ENCODE measurements at places on chromosomes 7 and 10. TPM values are rescaled to one million over a fixed set of nuclear protein-coding genes. Genes with fewer than 3 reads are reported as not detected.

- DNase-seq, result no peak
Measured at GRCh38 chr7:10888861-10889260, 84.8 kb upstream of the PHF14 start.

- DNase-seq, result no peak
Measured at GRCh38 chr7:94250987-94251386, 143.7 kb upstream of the COL1A2 start.

GRCh38 chr7:81111781-81112540 lies 193.1 kb upstream of the SEMA3C start:
- peak; percentile 33 for DNase-seq

GRCh38 chr10:108184114-108184513 lies 1019.6 kb upstream of the SORCS1 start:
- no peak for DNase-seq

DNA sequence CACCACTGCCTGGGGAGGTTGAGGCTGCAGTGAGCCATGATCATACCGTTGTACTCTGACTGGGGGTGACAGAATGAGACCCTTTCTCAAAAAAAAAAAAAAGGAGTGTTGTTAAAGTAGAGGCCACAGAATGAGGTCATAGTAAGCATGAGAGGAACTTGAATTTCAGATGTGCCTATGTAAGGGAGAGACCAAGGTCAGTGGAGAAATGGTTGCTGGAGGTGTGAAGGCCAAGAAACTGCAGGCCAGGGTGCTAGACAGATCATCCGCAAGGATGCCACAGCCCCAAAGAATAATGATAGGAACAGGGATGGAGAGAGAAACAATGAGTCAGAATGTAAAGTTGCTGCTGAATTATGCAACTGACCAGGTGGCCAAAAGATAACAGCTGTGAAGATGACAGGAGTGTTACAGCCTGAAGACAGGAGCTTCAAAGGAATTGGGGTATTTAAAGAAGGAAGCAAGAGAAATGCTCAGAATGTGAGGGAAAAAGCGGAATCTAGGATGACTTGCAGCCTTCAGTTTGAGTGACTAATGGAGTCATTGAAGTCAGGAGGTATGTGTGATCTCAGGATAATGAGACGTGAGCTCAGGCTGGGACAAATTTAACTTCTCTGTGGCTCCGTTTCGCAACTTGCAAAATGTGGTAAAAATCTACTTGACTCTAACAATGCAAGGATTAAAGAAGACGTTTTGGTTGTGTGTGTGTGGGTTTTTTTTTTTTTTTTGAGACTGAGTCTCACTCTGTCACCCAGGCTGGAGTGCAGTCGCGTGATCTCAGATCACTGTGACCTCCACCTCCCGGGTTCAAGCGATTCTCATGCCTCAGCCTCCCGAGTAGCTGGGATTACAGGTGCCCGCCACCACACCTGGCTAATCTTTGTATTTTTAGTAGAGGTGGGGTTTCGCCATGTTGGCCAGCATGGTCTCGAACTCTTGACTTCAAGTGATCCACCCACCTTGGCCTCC lies 22.2 kb downstream of the TYW1B start:
- no peak for DNase-seq

PAPOLB gene
- not detected for total RNA-seq

DNA sequence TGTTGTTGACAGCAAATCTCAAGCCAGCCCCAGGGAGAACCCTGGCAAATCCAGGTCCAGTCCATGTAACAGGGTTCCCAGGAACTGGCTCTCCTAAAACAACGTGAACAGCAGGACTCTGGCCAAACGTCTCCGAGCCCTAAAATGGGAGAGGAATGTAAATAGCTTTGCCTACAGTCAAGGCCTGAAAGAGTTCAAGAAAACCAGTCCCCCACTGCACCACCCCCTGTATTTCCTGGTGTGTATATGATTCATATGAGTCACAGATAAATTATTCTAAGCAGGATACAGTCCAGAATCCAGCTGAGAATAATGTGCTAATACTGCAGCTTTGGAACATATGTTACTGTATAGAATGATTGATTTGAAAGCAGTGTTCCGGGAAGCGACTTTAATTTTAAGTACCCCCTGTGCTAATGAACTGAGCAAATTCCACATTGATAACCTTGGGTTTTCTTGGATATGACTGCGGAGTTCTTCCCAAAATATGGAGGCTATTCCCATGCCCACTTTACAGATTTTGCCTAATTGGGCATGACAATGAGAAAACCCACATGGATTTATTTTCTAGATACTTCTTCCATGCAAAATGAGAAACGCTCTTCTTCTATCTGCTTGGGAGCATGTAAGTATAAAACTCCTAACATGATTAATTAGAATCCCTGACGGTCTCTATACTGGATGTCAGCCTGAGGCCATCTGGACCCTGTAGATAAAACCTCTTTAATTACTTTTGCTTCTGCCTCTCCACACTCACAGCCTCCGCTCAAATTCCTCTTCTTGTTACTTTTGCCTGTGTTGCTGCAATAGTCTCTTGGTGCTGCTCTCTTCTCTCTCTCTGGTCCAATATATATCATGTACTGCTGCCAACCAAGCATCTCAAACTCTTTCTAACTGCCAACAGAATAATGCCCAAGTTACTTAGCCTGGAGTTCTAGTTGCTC lies 50.2 kb downstream of the LAMB4 start:
- DNase-seq, result peak; percentile 82

DNA sequence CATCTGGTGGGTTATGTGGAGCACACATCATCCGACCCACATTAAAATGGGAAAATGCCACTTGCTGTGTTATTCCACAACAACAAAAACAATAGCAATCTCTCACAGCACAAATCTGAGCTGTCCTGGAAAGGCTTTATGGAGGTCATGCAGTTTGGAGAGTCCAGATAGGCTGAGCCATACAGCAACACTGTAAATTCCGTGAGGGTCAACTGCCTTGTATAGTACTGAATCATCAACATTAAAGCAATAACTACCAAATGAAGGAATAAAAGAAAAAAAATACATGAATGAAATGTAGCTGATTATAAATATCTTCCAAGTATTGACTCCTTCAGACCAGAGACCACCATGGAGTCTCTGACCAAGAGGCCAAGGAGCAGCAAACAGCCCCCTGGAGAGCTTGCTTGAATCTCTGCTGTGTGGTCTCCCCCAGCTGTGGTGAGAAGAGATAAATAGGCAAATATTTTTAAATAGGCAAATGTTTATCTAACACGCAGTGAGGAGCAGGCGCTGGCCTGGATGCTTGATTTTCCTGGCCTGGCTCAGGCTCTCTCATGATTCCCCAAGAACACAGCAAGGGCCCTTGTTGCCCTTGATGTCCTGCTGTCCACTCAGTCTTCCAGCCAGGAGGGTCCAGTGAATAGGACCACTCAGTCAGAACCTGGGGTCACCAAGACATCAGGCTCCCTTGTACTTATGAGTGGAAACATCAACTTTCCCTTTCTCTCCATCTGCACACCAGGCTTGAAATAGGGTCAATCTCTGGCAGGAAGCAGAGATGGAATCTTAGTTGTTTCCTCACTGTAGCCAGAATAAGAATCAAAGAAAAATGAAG lies 1021.3 kb downstream of the XPNPEP1 start:
- DNase-seq, result no peak

- no peak for DNase-seq
Measured at GRCh38 chr10:95414844-95415485, 124.2 kb upstream of the PDLIM1 start.

GPR15LG gene
- total RNA-seq, result not detected

DNA sequence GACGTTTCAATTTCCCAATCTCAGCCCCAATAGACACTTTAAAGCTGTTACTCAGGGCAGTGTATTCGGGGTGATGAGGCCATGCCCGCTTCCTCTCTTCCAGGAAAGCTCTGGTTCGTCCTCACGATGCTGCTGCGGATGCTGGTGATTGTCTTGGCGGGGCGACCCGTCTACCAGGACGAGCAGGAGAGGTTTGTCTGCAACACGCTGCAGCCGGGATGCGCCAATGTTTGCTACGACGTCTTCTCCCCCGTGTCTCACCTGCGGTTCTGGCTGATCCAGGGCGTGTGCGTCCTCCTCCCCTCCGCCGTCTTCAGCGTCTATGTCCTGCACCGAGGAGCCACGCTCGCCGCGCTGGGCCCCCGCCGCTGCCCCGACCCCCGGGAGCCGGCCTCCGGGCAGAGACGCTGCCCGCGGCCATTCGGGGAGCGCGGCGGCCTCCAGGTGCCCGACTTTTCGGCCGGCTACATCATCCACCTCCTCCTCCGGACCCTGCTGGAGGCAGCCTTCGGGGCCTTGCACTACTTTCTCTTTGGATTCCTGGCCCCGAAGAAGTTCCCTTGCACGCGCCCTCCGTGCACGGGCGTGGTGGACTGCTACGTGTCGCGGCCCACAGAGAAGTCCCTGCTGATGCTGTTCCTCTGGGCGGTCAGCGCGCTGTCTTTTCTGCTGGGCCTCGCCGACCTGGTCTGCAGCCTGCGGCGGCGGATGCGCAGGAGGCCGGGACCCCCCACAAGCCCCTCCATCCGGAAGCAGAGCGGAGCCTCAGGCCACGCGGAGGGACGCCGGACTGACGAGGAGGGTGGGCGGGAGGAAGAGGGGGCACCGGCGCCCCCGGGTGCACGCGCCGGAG lies 2.6 kb downstream of the GJD4 start:
- DNase-seq, result no peak

PHF14 gene
- 41.2 TPM for total RNA-seq

TMEM26 gene
- not detected for total RNA-seq

UCN3 gene
- total RNA-seq, result not detected

DNA sequence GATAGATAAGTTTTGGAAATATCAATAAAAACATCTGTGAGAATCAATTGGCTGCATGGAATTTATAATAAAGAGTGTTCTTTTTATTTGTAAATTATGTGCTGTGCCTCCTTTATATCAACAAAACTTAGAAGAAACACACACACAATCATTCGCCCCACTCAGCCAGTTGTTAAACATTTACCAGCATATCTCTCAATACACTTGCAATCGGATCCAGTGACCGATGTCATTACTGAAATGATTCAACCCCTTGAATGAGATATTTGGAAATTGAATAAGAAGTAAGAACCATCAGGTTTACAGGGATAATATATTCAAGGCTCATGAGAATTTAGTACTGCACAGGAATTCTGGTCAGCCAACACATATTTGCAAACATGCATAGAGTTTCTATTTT lies 35.6 kb downstream of the TAF3 start:
- no peak for DNase-seq

- DNase-seq, result peak; percentile 98
Measured at GRCh38 chr7:73704640-73705550, 14.6 kb downstream of the STX1A start.

DNA sequence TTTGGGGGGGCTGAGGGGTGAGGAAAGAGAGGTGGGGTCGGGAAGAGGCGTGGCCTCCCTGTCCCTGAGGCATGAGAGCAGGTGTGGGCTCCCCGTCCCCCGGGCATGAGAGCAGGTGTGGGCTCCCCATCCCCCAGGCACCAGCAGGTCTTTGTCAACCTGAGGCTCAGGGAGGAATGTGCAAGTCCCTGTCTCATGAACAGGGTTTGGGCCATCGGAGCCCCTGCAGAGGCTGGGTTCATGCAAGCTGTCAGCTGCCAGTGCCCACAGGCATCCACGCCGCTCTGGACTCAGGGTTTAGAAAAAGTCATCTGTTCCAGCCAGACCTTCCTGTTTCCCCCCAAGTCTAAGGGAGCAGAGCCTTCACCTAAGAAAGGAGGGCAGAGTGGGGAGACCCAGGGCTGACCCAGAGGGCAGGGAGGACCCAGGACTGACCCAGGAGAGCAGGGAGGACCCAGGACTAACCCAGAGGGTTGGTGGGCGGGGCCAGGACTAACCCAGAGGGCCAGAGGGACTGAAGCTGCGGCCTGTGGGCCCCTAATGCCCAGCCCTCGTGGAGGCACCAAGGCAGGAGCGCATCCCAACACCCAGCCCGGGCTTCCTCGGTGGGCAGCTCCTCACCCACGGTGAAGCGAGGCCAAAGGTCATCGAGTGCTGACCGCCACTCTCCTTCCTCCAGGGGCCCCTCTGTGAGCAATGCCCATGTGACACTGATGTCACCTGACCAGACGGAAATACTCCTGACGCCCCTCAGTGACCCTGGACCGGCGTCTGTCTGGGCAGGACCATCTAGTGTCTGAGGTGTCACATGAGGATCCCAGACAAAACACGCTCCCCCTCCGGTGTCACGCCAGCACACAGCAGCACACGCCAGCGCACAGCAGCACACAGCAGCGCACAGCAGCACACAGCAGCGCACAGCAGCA lies 28.9 kb upstream of the GPR146 start:
- DNase-seq, result no peak

DNA sequence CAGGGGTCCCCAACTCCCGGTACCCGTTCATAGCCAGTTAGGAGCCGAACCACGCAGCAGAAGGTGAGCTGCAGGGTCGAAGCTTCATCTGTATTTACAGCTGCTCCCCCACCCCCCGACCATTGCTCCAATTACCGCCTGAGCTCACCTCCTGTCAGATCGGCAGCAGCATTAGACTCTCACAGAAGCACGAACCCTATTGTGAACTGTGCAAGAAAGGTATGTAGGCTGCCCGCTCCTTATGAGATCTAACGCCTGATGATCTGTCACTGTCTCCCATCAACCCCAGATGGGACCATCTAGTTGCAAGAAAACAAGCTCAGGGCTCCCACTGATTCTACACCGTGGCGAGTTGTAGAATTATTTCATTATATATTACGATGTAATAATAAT lies 14.6 kb upstream of the AZGP1 start:
- no peak for DNase-seq

All from Daoy (cell line).